ENCODE measurements at places on chromosomes 5 and 9.

DNA sequence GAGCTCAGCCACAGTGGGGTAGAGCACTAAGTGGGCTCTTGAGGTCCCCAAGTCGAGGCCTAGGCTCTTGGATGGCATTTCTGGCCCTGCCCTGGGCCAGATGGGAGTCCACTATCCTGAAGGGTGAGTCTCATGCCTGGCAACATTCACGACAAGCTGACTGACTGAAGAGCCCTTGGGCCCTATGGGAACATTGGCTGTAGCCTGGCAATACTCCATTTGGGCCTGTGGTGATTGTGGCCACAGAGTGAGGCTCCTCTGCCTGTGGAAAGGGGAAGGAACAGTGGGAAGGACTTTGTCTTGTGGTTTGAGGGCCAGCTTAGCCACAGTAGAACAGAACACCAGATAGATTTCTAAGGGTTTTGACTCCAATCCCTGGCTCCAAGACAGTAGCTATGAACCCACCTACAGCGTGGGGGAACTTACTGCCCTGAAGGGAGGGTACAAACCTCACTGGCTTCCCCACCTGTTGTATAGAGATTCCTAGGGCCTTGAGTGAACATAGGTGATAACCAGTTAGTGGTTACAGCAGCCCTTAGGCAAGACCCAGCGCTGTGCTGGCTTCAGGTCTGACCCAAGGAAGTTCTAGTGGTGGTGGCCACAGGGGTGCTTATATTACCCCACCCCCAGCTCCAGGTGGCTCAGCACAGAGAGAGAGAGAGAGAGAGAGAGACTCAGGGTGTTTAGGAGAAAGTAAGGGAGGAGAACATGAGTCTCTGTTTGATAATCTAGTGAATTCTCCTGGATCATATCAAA lies 72.4 kb downstream of the KIAA0825 start:
- DNase-seq: no peak

DNA sequence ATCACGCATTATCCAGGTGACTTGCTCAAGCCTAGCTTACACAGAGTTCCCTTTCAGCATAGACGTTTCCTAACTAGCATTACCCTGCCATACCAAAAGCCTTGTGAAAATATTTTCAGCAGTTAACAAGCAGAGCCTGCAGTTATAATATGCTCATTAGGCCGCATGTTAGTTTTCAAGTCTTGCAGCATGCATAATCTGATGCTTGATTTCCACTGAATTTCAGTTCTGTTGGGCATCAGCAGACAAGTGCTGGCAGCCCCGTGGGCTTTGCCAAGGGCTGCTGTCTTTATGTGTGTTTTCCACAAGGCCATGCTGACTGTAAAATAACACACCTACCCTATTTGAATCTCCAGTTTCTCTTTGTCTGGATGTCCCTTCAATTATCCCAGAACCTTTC lies 491.0 kb upstream of the WWC1 start:
- no peak for DNase-seq

DNA sequence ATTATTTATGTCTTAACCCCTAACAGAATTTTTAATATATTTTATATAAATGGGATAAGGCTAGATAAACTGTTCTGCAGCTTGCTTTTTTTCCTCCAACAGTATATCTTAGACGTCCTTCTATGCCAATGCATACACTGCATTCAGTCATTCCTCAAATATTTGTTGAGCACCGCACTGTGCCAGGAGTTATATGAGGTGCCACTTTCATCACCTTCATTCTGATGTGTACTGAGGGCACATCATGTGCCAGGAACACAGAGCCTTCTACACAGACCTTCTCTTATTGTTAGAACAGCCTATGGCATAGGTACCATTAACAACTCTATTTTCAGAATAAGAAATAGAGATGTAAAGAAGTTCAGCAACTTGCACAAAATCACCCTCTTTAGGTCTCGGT lies 570.1 kb downstream of the CDK5RAP2 start:
- no peak for DNase-seq

- no peak for DNase-seq
Observed at GRCh38 chr5:169763376-169764017, 126.4 kb downstream of the DOCK2 start.
